ENCODE measurements at places on chromosomes 4 and X.

GRCh38 chr4:150261571-150261970, 183.3 kb downstream of the DCLK2 start:
- no peak for DNase-seq

GRCh38 chrX:108541286-108541685, 101.6 kb downstream of the COL4A5 start:
- DNase-seq, result no peak

- DNase-seq, result no peak
Observed at GRCh38 chr4:183492791-183493222, 12.1 kb upstream of the ING2 start.

DNA sequence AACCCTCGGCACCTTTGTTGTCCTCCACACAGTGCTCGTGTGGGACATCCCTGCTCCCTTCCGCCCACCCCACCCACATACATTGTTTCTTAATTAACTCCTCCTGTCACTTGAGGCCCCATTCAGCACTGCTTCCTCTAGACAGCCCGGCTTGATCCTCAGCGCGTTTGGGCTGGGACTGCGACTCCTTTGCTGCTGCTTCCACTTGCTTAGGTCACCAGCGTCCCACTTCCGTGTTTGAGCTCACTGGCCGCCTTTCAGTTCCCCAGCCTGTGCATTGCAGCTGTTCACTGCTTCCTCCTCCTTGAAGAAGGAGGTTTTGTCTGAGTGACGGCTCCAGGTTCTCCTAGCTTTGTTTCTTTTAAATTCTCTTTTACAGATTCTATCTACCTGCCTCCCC, 16.1 kb downstream of the RNF4 start:
- peak; percentile 77 for DNase-seq

DNA sequence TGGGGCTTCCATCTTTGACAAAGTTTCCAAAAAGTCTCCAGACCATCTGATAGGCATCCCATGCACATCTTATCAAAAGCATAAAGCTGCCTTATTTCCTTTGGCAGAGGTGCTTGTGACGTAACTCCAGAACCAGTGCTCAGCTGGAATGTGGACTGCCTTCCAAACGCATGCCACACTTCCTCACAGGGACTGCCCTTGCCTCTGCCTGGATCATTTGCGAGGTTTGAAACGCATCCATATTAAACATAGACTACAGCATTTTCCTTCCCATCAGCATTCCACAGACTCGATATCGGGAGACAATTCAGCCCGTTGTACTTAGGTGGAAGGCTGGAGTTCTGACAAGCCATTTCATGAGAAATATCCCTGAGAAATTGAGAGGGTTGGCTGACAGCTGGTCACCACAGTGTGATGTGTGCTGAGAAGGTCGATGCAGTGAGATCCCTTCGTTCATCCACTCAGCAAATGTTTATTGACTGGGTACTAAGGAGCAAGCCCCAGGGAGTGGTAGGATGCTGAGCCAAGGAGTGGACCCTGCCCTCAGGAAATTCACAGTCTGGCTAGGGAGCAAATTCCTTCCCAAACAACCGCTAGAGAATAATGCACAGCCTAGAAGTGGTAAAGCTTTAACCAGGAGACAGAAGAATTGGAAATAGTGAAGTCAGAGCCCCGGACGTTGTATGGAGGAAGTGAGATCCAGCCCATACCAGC, 376.0 kb downstream of the BCOR start:
- no peak for DNase-seq

- DNase-seq, result no peak
Observed at GRCh38 chrX:109351557-109351956, 130.3 kb downstream of the GUCY2F start.

GRCh38 chr4:182301736-182302135, 58.5 kb downstream of the TENM3 start:
- DNase-seq, result no peak

GRCh38 chr4:78720994-78721677, 55.0 kb upstream of the BMP2K start:
- peak; percentile 27 for DNase-seq

GRCh38 chr4:184099000-184099399, 118.7 kb downstream of the ENPP6 start:
- no peak for DNase-seq

- DNase-seq, result no peak
Observed at GRCh38 chr4:167595898-167596297, 361.6 kb upstream of the SPOCK3 start.

DNA sequence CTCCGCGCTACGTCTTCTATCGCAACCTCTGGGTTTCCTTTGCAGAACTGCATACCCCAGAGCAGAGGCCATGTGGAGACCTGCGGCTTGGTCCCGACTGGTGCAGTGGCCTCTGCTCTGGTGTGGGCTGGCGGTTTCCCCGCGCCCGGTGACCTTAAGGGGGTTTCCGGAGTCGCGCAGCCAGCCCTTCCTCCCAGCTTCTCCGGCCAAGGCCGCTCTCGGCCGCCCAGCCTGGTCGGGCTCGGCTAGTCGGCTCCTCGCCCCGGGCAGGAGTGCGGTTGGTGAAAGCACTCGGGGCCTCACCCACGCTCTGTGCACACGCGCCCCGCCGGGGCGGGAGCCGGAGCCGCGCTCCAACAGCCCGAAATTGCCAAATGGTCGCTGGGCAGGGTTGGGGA, 84.9 kb downstream of the BCOR start:
- DNase-seq, result no peak

DNA sequence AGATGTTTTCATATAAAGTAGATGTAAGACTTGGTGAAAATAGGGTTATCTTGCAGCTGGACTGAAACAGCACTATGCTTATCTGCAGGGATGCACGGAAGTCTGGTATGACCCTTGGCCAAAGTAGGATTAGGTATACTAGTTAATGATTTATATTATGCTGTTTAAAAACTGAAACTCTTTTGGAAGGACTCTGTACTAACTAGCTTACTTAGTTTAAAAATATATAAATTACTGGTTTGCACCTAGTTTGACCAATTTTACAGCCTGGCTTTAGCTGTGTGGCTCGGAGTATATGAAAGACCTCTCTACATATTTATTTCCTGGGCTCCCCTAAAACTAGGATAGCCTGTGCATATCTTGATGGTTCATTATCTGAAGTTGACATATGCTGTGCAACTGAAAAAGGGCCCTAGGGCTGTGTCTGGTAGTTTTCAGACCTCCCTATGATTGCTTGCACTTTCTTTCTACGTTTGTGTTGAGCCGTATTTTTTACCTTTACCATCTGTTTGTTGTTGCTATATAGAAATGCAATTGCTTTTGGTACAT, 89.2 kb downstream of the TMEM144 start:
- DNase-seq, result no peak

All from right hindlimb (tissue), 1 donor.